ENCODE measurements at places on chromosomes 3 and 15.

- DNase-seq, result no peak
Observed at GRCh38 chr15:40454904-40455391, 14.2 kb downstream of the BAHD1 start.

DNA sequence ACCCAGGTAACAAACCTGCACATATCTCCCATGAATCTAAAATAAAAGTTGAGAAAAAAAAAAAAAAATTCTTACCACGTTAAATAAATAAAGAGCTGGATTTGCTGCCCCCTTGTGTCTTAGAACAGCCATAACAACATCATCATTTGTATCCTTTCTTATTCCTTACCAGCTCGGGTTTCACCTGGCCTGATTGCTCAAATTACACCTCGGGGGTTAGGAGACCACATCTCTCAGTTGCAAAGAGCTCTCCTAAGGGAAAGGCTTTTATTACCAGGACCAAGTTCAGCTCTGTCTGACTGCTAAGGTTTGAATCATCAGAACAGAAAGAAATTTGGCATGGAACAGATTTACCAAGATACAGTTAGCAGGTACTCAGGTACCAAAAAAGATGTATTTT is 25.8 kb upstream of the RPL39L start:
- DNase-seq, result peak; percentile 18

GRCh38 chr3:45923755-45924154 is 19.5 kb upstream of the CXCR6 start:
- DNase-seq, result no peak

DNA sequence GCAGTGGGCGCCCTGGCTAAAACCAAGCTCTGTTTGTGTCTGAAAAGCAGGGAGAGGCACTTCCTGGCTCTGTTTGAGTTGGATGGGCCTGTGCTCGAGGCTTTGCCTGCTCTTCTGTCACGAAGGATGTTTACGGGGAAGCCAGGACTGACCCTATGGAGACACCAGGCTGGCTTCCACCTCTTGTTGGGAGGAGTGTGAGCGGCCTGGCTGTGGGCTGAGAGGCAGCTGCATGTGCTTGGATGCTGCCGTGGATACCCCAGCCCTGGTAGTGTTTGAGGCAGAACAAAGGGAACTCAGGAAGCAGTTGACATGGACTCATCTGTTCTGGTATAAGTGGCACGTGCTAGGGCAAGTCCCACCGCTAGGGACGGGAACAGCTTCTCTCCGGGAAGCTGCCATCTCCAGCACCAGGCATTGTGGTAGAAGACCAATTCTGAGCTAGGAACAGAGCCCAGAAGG is 17.6 kb upstream of the SLC41A3 start:
- no peak for DNase-seq

DNA sequence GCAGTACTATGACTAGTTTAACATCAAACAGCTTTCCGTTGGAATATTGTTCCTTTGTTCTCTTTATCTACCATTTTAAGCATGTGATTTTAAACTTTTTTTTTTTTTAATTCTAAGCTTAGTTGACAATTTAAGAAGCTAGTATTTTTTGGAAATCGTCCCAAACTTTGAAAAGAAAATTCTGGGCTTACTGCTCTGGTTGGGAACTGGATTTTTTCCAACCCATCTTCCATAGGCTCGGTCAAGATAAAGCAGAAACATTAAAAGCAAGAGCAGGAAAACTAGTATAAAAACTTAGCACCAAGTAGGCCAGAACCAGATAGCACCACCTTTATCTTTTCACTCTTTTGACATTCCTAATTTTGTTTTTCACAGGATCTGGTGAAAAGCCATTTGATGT is 49.9 kb downstream of the TSC22D2 start:
- DNase-seq, result no peak

DNA sequence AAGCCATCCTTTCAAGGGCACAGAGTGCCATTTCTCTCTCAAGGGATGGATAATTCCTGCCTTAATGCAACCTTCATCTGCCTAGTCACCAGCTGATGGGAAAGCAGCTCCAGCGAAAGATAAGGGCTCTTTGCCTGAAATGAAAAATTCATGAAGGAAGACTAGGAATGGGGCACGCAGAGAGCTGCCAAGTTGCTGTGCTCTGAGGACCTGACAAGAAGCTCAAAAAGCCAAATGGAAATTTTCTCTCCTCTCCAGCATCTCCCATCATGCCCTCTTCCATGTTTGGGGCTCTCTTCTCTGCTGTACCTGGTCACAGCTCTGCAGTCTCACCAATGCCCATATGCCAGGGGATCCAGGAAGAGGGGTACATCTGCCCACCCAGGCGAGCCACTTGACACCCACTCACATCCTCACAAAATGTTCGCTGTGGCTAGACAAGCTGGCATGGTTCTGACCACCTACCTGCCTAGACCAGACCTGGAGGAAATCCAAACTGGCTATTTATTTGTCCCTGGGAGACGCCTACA is 29.3 kb upstream of the ABHD2 start:
- no peak for DNase-seq

- no peak for DNase-seq
Observed at GRCh38 chr3:131217296-131217741, 164.3 kb upstream of the NUDT16 start.

- no peak for DNase-seq
Observed at GRCh38 chr15:88752501-88752900, 50.7 kb upstream of the ACAN start.
